ENCODE measurements at places on chromosomes 4 and X.

DNA sequence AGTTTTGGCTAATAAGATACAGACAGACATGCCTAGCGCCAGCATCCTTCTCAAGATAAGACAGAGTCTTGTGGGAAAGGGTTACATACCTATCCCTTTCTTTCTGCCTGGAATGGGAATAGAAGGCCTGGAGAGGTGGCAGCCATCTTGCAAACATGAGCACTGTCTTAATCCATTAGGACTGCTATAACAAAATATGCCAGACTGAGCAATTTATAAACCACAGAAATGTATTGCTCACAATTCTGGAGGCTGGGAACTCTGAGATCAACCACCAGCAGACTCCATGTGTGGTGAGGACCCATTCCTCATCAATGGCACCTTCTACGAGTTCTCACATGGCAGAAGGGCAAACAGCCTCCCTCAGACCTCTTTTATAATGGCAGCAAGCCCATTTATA lies 26.5 kb upstream of the NEIL3 start:
- DNase-seq, result no peak

- no peak for DNase-seq
These were observed 233.7 kb upstream of the FGF13 start for GRCh38 chrX:138945219-138945618.

DNA sequence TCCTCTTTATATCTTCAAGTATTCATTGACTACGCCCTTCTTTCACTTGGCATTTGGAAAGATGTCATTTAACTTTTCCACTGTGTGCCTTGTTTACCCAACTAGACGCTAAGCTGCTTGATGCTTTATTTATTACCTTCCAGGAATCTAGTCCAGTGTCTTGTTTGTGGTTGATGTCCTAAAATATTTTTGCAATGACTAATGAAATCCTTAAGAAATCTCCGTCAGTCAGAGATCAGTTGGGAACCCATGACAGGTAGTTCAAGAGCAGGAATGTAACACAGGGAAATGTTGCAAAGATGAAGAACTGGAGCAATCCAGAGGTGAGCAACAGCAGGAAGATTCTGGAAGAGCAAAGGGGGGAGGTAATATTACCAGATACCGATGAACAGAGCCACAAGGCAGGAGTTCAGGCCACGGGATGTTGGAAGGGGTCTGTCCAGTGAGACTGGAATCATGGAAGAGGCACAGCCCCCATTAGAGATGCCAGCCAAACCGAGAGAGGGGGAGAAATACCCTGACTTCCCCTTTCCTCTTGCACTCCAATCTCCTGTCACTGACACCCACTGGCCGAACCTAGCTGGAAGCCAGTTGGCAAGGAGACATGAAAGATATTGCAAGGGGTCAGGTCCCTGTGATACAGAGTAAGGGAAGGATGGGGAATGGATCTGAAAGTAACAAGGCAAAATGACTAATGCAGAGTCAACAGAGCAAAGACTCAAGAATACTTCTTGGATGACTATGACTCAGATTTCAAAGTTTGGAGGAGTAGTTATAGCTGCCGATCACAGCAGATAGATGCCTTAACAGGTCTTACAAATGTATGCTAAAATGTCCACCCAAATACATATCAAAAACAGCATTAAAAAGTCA lies 62.7 kb upstream of the PHKA2 start:
- DNase-seq, result no peak

GRCh38 chr4:99832758-99833157 lies 16.1 kb downstream of the DAPP1 start:
- no peak for DNase-seq

GRCh38 chr4:78355306-78355705 lies 196.3 kb upstream of the ANXA3 start:
- no peak for DNase-seq

DNA sequence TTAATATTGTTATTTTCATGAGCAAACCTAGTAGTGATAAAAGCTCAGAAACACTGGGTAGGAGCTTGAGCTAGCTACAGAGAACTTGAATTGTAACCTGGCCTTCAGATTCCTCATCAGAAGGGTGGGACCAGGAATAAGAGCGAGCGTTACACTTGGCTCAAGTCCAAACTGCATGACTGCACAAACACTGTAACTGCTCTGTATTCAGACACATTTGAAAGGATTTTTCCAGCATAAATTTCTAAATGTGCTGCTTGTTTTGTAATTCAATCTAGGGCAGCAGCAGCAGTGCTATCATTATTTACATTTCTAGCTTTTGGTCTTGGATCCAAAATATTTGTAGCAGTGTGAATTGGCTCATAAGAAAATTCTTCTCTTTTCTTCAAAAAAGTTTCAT lies 133.0 kb upstream of the TMLHE start:
- DNase-seq, result no peak

DNA sequence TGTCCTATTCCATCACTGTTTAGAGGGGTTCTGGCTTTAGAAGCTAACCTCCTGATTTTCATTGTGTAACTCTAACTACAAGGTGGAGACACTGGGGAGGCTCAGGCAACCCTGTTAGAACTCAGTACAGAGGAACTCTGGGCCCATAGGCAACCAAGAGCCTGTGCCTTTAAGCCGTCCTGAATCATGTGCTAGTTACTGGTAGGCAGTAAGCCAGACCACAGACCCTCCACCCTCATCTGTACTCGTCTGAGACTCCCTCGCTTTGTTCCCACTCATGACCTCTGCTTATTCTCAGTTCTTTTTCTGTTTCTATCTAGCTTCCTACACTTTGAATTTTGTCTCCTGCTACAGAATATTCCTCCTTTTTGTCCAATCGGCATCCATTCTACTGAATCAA lies 31.4 kb downstream of the TBC1D1 start:
- DNase-seq, result no peak

GRCh38 chrX:45351478-45351877 lies 150.8 kb upstream of the DIPK2B start:
- DNase-seq, result no peak

- no peak for DNase-seq
These were observed 203.2 kb upstream of the MBNL3 start for GRCh38 chrX:132692066-132692465.

- DNase-seq, result no peak
These were observed 107.7 kb upstream of the RPS6KA3 start for GRCh38 chrX:20374450-20374849.

GRCh38 chr4:26331380-26331950 lies 10.7 kb downstream of the RBPJ start:
- no peak for DNase-seq

DNA sequence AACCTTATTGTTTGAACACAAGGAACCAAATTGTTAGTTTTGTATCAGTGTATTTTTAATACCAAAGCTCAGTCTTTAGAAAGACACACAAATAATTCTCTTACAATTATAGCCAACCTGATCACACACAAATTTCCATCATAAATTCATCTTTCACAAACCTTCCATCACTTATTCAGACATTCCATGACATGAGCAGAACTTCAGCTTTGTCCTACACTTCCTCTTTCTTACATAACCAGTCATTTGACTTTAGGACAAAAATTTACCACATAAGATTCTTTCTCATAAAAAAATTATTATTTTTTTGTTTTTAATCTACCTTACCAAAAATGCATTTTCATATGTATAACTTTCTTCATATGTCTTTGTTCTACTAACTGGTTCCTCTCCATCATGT lies 312.2 kb downstream of the GALNTL6 start:
- no peak for DNase-seq

DNA sequence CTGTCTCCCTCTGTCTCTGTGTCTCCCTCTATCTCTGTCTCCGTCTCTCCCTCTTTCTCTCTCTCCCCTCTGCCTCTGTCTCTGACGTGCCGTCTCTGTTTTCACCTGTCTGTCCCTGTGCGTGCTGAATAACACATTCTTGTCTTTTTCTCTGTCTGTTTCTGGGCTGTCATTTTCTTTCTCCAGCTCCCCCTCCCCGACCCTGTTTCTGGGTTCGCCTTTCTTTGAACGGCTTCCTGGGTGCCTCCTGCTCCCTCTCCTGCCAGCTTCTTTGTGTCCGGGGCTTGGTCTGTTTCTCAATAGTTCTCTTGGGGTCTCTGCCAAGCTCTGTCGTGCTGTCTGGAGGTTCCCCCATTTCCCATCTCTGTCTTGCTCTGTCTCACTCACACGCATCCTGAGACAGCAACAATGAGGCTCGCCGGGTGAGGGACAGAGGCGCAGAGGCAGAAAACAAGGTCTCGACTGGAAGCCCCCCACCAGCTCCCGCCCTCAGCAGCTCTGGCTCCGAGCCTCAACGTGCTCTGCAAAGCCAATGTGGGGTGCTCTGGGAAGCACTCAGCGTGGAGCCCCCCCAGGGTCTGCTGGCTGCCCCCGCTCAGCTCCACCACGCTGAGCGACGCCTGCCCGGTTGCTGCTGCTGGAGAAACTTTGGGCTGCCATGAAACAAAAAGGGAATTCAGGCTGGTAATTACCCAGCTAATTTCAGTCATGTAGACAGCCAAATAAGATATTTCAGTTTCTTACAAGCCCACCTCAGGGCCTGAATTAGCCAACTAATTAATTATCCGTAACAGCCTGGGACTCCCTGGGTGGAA lies 3.4 kb downstream of the CPLX1 start:
- DNase-seq, result no peak

GRCh38 chrX:136405126-136405525 lies 82.6 kb upstream of the BRS3 start:
- no peak for DNase-seq

GRCh38 chr4:128519163-128519830 lies 231.7 kb upstream of the PGRMC2 start:
- no peak for DNase-seq

DNA sequence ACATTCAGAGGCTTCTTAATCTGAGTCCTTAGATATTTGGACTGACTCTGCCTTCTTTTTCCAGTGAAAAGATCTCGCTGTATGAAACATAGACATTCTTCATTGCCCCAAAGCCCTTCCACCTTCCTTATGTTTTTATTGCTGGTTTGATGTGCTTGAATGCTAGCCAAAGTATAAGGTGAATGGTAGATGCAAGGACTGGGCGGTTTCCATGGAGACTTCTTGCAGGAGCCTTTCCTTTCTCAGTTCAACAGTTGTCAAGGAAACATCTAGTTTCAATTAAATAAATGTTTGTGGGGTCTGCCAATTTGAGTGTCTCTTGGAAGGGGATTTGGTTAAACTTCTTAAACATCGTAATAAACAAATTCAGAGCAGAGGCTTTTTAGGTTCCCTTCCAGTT lies 46.0 kb downstream of the REPS2 start:
- DNase-seq, result no peak

DNA sequence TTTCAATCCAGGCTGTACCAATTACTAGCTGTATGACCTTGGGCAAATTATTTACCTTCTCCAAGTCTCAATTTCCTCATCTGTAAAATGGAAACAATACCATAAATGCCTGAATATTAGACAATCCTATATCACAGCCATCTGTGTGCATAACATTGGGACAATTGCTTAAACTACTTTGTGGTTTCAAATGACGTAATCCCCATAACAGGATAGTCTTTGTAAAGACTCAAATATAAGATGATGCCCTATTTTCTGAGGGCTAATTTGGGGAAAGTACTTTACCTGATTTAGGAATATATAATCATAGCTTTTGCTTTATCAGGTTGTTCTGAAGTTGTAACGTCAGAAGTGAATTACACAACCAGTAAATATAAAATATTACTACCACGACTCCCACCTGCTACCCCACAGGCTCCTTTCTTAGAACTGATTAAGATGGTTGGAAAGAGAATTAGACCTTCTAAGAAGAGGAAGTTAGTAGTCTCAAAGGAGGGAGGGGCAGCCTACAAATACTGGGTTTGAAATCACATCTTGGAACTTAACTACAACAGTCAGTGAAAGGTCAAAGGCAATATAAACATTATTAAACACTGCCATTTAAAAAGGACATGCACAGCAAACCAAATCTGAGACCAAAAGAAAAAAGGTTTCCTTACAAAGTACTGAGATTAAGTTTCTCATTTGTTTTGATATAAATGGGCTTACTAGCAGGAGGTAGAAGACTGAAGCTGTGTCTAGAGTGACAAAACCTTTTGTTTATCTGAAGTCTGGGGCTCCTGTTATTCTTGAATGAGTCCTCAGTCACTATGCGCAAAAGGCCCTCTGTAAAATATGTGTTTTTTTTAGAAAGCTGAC lies 215.0 kb downstream of the SCFD2 start:
- DNase-seq, result no peak

DNA sequence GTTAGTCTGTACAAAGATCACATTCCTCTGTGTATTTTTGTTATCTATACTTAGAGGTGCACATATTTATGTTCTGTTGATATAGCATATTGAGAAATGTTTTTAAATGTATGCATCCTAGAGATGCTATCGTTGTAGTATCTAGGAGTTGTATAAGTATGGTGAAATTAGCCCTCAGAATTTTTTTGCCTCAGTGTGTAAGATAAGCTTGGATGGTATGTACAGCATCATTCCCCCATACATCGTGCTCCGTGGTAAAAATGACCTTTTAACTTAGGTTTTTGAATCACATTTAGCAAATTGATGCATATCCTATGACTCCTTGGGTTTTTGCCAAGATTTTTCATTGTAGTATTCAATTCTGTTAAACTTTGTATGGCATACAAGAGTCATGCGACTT lies 113.5 kb downstream of the RPA4 start:
- no peak for DNase-seq

DNA sequence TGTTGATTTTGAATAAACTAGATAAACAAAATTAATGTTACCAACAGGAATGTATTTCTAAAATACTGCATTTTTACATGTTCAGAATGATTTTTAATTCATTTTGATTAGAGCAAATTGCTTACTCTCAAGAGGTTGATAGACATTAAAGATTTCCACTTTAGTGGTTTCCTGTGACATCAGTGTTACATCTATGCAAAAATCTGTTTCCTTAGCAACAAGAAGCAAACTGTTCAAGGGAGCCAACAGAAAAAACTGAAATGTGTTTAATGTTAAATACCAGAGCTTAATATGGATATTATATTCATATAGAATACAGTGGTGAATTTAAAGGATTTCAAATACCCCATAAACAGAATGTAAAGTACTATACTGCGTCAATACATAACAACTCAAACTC lies 277.8 kb downstream of the GABRG1 start:
- no peak for DNase-seq

- DNase-seq, result no peak
These were observed 204.0 kb downstream of the ADAMTS3 start for GRCh38 chr4:72365016-72365415.

GRCh38 chrX:24259544-24260240 lies 54.2 kb downstream of the SUPT20HL2 start:
- DNase-seq, result no peak

- no peak for DNase-seq
These were observed 259.2 kb downstream of the PCDH7 start for GRCh38 chr4:30979402-30979801.

DNA sequence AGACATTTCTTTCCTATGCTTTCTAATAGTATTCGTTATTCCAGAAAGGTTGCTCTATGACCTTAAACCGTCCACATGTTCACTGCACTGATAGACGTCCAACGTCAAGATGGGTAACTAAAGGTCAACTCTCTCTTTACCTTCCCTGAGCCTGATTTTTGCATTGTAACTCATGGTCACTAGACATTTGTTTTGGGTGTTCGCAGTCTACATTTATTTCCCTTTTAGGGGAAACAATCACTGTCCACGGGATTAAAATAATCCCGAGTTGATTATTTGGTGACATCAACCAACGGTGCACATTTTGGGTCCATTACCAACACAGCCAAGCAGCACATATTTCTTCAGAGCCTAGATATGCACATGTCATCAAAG lies 540 bp upstream of the HADH start:
- no peak for DNase-seq

Measured in esophagus muscularis mucosa (tissue), 4 donors.